ENCODE measurements at places on chromosomes 1 and 21.

DNA sequence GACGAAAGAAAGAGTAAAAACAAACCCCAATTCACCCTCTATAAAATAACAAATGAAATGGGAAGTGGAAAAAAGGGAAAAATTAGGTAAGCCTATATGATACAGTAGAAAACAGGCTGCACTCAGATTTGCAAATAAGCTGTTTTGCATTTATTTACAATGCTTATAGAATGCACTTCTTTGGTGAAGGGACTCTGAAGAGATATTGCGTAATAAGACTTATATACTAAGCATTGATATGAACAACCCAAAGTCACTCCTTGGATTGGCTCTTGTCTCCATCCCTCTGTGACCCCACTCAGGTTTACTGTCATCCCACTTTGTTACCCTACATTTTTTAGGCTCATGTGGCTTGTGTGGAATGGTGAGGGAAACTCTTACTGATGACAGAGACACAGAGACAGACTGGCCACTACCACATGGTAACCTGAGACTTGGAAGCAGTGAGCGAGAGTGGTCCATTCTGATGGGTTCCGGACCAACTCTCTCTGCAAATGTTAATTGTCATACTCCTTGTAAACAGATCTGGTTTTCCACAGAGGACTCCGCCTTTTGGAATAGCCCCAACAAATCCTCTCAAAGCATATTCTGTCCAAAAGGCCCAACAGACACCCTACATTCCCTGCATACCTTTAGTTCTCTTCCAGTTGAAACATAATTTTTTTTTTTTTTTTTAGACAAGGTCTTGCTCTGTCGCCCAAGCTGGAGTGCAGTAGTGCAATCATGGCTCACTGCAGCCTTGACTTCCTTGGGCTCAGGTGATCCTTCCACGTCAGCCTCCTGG, 11.0 kb downstream of the GSTM5 start:
- no peak for DNase-seq

- DNase-seq, result no peak
Observed at GRCh38 chr1:110309139-110309538, 30.0 kb upstream of the RBM15 start.

- no peak for DNase-seq
Observed at GRCh38 chr1:182438326-182438725, 11.6 kb upstream of the RGSL1 start.

DNA sequence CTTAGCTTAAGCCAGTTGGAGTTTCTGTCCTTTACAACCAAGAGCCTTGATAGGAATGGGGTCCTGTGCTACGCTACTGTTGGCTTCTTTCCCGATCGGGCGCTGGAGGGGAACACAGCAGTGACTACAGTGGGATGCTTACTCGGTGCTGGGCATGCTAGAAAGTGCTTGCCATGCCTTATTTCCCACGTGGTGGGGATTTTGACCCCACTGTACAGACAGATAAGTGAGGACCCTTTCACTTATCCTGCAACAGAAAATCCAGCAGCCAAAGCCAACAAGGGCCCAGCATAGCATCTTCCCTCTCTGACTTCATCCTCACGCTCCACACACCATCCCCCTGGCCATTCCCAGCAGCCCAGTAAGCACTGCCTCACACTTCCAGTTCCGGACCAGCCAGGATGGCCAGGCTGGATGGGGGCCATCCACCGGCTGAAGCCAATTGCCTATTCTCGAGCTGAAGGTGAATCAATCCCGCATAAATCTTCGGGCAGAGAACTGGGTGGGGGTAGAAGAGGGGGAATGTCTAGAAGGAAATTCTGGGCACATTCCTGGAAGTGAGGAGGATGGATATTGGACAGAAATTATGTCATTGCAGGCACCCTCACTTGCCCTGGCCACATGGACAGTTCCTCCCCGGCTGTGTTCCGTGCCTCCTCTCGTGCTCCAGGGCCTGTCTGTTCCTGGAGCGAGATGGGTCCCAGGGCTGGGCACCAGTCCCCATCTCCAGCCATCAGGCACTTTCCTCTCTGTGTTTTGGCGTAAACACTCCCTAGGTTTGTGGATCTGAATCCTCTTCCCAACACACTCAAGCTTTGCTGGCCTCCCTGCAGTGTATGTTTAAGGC, 2.0 kb upstream of the ABCG1 start:
- DNase-seq, result no peak

DNA sequence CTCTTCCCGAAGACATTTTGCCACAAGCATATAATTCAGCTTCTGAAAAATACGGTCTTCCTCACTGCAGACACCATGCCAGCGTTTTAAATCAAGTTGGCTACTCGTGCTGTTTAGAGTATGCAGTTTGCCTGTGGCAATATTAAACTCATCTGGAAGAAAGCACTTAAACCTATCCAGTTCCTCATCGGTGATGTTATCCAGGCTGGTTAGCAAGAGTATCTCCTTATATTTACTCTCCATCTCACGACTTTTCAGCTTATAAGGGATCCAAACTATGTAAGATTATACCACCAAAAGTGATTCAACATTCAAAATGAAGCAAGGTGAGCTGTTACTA, 9.7 kb upstream of the IFI16 start:
- DNase-seq, result no peak

DNA sequence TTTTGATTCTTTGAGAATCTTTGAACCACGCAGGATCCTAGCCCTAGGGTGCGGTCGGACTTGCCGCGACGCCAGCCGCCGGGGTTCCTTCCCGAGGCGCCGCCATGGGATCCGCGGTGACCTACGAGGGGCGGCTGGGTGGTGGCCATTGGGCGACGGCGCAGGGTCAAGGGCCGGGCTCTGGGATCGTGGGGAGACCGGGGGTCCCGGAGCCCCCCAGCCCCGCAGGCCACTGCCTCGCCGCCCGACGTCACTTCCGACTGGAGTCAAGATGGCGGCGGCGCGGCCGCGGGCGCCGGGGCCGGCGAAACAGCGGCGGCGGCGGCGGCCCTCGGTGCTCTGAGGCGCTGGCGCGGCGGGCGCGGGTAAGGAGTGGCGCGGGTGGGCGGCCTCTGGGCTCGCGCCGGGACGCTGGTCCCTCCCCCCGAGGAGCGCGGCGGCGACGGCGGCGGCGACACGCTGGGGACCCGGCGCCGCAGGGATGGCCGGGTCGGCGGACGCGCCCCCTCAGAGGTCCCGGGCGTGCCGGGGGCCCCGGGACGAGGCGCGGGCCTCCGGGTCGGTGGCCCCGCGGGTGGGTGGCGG, at the start of gene PRDM2:
Gene PRDM2 (plus strand): TSS at position 253 of the 585 bp plus-strand sequence. CDS start 15,418 bp downstream, outside the sequence.
- DNase-seq, result peak; percentile 31

Data from COR-L47 (cell line).